ENCODE measurements at places on chromosomes 12 and 14. TPM values are rescaled to one million over a fixed set of nuclear protein-coding genes. Genes with fewer than 3 reads are reported as not detected.

DNA sequence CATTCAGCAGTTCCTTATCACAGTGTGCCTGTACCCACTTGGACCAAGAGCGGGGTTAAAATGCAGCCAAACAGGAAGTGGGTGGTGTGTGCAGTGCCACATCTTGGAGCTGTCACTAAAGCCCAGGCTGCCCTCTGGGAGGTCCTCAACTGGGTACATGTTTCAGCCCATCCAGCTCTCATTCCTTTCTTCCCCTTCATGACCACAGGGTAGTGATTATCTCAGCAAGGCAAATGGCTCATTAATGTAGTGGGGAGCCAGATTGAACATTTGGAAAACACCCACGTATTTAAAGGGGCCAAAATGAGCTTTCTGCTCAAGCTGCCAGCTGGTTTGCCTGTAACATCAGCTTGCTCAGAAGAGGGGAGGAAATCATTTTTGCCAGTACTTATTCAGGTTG, 210.8 kb upstream of the BTG1 start:
- no peak for DNase-seq

- no peak for DNase-seq
Measured at GRCh38 chr12:116629480-116629879, 70.3 kb downstream of the MAP1LC3B2 start.

GRCh38 chr12:111412830-111413441, 7.2 kb downstream of the SH2B3 start:
- no peak for DNase-seq

DNA sequence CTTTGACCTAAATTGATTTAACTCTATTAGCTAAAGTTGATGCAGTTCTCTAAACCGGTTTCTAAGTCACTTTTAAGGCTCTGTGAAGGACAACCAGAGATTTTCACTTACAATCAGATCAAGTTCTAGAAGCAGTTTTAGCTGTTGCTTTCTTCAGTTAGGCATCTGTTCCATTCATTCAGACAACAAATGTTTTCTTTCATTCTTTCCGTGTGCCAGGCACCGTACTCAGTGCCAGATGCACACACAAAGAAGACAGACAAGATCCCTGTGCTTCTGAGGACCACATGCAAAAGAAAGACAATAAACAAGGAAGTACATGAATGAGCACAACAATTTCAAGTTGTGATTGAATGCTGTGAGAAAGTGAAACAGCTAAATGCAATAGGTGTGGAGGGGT, 11.1 kb upstream of the EGLN3 start:
- no peak for DNase-seq

DNA sequence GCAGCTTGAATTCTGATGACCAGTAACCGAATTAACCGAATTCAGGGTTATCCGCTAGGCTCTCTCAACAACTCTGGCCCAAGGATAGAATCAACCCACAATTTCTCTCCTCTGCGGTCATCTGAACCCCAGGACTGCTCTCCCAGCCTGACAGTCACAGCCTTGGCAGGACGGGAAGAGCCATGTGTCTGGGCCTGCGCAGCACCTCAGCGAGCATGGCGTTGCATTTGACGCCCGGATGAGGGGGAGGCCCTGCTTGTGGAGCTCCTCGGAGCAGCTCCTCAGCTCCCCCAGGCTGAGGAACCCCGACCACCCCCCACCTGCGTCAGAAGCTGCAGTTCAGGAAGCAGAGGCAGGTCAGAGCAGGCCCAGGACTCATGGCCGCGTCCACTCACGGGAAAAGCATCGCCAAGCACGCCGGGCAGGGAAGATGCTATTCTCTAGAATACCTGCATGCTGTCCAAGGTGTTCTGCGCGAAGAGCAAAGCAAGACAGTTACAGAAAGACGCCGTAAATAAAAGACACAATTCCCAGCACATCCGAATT, 131.1 kb downstream of the PIWIL1 start:
- no peak for DNase-seq

GRCh38 chr12:121579190-121579791, 1.5 kb downstream of the KDM2B start:
- DNase-seq = no peak

GRCh38 chr14:23060536-23061260, 3.4 kb upstream of the CDH24 start:
- no peak for DNase-seq

DNA sequence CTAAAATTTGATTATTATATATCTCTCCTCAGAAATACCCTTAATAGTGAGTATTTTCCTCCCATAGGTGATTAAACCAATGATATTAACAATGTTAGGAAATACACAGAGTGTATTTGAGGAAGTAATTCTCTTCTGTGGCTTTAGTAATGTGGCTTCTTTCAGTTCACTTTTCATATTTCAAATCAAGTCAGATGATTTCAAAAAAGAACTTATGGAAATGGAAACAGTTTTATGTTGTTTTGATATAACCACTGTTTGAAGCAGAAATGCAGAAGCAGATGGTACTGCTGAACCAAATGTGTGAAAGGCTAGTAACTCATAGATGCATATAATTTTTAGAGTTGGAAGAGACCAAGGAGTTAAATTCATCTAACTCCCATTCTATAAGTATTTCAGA, 1.9 kb upstream of the GPR33 start:
- DNase-seq = no peak

The KRT3 gene
- not detected for total RNA-seq

The IFT43 gene
- not detected for total RNA-seq

The RASSF9 gene
- not detected for total RNA-seq
